ENCODE measurements at places on chromosomes 1 and 21.

DNA sequence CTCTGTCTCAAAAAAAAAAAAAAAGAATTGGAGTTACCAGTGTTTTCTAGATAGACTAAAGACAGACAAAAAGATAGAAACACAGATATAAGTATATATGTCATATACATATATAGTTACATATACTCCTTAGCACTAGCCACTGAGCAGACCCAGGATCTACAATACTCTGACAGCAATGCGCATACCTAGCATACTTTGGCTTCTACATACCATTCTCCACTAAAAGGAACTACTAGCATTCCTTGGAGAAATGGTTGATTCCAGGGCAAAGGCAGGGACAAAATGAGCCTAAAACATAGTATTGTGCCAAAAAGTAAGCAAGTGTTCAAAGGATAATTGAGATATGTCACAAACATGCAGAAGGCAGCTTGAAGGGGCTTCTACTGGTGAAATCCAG is 22.7 kb downstream of the SYNJ1 start:
- no peak for DNase-seq

DNA sequence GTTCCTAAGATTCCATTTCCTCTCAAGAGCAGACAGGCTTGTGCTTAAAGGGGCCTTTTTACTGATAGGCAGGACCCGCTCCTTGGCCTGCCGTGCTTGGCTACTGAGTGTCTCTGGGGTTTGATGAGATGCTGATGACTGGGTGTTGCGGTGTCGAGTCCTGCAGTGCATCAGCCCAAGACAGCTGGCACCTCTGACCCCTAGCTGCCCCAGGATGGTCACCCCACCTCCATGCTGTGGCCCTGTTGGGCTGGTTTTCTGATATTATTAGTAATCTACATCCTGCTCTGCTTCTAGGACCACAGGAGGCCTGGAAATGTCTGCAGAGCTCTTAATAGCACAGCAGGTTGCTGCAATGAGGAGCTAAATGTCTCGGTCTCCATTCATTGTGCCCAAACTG is 28.7 kb downstream of the LRRC71 start:
- no peak for DNase-seq

DNA sequence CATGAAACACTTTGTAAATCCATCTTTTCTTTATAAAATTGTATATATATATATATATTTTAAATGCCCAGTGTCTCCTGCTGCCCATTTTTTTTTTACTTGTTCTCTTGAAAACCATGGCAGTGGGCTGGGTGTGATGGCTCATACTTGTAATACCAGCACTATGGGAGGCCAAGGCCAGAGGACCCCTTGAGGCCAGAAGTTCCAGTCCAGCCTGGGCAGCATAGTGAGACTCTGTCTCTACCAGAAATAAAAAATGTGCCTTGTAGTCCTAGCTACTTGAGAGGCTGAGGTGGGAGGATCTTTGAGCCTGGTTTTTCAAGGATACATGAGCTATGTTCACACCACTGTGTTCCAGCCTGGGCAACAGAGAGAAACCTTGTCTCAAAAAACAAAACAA is 62.2 kb downstream of the HS2ST1 start:
- no peak for DNase-seq

- DNase-seq: no peak
Measured at GRCh38 chr1:229339520-229339919, 3.3 kb downstream of the CCSAP start.

DNA sequence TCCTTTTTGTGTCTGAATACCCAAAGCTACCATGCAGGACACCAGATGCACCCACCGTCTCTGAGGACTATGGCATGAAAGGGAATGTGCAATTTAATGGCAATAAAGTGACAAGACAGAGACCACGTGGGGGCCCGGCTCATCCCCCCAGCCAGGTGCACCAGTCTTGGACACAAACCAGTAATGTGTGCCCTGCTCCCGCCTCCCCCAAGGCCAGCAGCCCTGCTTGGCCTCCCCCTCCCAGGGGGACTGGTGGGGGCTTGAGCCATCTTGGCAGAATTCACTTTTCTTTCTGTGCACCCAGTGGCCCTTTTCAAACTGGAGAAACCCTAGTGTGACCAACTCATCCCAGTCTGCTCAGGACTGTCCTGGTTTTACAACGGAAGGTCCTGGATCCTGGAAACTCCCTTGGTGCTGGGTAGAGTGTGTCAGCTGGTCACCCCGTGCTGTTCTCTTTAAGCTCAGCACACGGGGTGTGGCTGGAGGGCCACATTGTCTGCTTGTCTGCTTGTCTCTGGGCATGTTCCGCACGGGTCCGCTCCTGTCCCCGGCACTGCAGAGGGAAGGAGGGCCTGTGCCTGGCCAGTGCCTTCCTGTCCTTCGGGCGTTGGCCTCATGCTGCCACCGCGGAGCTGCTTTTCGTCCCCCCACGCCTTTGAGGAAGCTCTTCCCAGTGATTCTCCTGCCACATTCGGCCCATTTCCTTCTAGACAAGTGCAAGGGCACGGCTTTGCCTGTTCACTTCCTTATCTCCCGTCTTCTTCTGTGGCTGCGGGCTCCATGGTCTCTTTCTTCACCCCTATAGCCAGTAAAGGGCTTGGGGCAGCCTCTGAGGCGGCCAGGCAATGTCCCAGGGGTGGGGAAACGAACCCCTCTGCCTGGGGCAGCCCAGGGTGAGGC is 45.8 kb upstream of the TTC34 start:
- no peak for DNase-seq

DNA sequence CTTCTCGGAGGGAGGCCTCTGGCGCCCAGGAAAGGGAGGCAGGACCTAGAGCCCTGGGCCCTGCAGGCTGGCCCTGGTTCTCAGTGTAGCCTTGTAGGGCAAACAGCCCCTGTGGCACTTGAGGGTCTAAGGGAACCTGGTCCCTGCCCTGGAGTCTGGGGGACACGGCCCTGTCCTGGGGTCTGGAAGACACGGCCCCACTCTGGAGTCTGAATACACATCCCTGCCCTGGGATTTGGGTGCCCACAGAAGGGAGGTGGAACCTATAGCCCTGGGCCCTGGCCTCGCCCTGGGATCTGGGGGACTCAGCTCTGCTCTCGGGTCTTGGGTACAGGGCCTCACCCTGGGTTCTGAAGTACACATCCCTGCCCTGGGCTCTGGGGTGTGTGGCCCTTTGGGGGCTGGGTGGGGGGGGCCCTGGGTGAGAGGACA is 97.9 kb downstream of the OBSCN start:
- DNase-seq: no peak

DNA sequence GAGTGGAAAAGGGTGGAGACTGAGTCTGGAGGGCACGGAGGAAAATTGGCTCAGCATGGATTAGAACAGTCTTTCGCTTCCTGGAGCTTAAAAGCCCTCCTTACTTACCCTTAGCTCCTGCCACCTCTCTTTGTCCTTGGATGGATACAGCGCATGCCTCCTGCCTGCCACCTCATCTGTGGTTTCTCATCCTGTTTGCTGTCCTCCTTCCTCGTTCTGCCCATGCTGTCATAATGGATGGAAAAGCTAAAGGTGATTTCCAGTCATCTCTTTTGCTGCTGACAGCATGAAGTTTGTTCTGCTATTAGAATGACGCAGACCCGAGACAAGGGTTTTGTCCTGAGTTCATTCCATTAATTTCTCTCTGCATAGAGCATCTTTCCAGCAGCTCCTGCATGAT is 425.9 kb downstream of the KIF26B start:
- DNase-seq: no peak

GRCh38 chr1:35452106-35452774 is 105.0 kb downstream of the KIAA0319L start:
- DNase-seq: no peak

- DNase-seq: no peak
Measured at GRCh38 chr21:28391938-28392849, 600.5 kb downstream of the LTN1 start.

- DNase-seq: no peak
Measured at GRCh38 chr1:114130846-114131525, 22.7 kb downstream of the SYT6 start.

- DNase-seq: no peak
Measured at GRCh38 chr21:42704861-42705260, 51.4 kb downstream of the PDE9A start.

DNA sequence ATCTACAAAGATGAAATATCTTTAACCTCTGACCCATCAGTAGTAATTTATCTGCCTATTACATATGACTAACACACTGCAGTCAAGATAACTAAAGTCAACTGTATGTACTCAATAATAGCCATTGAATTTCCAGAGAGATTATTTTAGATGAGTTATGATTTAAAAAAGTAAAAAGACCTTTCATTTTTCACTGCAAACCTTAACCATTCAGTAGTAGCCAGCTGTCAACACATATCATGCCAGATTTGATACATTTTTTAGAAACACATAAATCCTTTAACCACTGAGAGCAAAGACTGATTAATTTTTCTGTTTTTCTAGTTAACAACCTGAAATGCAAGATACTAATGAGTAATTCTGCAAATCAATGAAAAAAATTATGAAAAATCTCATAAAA is 31.0 kb downstream of the PALMD start:
- no peak for DNase-seq

DNA sequence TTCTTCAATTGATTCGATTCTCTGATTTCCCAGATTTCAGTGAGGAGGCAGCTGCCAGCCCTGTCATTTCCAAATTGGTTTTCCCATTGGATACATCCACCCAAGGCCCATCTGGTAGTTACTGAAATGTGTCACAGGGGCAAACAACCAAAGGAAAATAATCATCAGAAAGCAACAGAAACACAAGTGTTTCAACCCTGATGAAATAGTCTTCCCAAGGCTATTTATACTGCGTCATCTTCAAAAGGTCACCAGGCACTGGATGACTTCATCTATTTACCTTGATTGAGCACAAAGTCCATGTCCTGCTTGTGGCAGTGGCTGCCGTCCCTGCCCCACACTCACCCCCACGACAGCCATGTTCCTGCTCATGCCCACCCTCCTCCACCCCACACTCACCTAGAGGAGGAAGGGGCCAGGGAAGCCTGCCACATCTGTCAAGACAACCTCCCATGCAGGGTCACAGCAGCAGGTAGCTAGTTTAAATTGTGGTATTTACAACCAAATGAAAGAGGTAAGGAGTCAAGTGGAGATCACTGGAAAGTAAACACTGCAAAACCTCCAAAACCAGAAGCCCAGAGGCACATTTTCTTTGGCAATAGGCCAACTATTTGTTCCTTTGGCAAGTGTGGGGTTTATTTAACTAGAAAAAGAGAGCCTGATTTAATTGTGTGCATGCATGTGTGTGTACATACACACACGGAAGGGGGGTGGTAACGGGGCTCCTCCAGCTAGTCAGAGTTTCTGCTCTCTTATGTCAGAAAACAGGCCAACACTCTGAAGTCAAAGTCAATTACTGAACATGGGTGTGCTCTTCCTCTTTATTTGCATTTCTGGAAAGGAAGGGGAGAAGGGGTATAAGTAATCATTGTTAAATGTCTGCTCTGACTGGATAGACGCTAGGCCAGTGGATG is 49.5 kb upstream of the RAB4A start:
- DNase-seq: peak; percentile 89

DNA sequence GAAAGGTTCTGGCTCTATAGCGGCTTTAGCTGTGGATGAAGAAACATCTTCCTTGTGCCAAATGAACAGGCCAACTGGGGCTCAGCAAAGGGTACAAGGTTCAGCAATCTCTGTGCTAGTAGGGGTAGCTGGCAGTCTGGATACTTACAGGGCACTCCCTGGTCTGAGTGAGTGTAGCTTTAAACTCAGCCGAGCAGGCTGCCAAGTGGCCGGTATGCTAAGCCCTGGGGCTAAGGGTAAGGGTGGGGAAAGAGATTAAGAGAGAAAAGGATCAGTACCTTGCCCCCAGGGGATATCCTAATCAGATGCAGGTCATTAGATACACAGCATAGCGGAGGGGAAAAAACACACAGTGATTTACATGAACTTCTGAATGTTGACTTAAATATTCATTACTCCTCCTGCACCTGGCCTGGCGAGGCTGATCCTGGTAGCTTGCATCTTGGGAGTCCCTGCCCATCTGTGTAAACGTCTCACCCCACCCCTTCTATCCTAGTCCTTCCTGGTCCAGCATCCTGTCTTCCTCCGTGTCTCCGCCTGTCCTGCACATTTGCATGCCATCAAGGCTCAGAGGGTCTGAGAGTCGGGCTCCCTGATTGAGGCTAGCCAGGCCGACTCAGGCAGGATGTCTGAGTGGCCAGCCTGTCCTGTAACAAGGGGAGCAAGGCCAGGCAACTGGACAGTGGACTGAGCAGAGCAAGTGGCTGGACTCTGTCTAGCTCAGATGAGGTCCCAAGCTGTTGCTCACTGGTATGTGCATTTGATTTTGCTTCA is 39.5 kb upstream of the CNTN2 start:
- no peak for DNase-seq

DNA sequence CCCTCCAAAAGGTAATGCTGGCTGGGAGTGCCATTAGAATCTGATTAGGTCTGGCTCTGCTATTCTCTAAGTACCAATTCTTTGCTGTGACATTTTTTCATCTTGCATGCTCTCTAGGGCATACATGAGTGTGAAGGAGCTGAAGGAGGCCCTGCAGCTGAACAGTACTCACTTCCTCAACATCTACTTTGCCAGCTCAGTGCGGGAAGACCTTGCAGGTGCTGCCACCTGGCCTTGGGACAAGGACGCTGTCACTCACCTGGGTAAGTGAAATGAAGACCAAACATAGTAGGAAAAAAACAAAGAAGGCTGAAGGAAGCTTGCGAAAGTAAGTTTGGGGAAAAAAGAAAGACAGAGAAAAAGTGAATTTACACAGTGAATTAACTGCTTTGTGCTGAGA is 207.9 kb downstream of the PAPPA2 start:
- no peak for DNase-seq

DNA sequence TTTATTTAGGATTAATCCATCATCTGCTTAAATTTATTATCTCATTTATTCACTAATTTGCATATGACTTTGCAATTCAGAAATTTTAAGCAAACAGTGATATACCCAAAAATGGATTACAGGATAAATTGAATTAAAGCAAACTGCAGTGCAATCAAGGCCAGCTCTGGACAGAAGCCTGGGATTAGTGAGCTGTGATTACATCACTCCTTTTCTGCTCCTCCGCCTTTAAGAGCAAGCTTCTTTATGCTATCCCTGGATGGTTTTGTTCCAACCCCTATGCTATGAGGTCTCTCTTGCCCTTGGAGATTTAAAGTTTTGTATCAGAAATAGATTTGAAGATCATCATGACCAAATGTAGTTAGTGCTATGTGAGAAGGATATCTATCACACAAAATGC is 32.6 kb downstream of the GPR52 start:
- no peak for DNase-seq

All from urinary bladder (tissue), 4 donors.